Chondrocyte (in vitro differentiated cells): ENCODE measurements at places on chromosomes 2 and 18.

- no peak overlapping the region for H3K27ac ChIP-seq
- no peak overlapping the region for H3K4me3 ChIP-seq
- H3K36me3 ChIP-seq: peaks cover 12% of the 10 kb centered on the region
- H3K4me1 ChIP-seq: peaks cover 35% of the 10 kb centered on the region
- H3K27me3 ChIP-seq: no peaks in the 10 kb centered on the region
Observed at GRCh38 chr2:173145454-173145853, 69.8 kb downstream of the MAP3K20 start.

- H3K27me3 ChIP-seq: peaks cover 72% of the 10 kb centered on the region
- no peak overlapping the region for H3K27ac ChIP-seq
- no peak overlapping the region for H3K4me3 ChIP-seq
- DNase-seq: no peak
- H3K36me3 ChIP-seq: peaks cover 2% of the 10 kb centered on the region
Observed at GRCh38 chr2:110791435-110791834, 59.1 kb downstream of the ACOXL start.

DNA sequence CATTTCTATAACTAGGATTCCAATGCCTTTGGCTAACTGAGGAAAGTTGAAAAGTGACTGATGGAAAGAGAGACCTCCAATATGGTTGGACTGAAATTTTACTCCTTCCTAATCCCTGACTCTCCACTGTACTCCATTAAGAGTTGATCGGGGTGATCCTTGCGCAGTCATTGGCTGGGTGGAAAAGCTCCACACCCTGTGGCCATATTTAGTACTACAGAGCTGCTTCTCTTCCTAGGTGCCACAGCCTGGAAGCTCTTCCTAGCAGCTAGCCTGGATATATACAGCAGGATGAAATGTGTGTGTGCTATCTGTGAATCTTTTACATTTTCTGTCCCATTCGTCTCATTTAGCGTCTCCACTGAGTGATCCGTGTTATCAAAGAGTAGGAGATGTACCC is 71.2 kb downstream of the MEP1B start:
- H3K4me3 ChIP-seq: no peak overlapping the region
- no peaks in the 10 kb centered on the region for H3K36me3 ChIP-seq
- no peak overlapping the region for H3K27ac ChIP-seq
- H3K4me1 ChIP-seq: no peaks in the 10 kb centered on the region
- no peak for DNase-seq

DNA sequence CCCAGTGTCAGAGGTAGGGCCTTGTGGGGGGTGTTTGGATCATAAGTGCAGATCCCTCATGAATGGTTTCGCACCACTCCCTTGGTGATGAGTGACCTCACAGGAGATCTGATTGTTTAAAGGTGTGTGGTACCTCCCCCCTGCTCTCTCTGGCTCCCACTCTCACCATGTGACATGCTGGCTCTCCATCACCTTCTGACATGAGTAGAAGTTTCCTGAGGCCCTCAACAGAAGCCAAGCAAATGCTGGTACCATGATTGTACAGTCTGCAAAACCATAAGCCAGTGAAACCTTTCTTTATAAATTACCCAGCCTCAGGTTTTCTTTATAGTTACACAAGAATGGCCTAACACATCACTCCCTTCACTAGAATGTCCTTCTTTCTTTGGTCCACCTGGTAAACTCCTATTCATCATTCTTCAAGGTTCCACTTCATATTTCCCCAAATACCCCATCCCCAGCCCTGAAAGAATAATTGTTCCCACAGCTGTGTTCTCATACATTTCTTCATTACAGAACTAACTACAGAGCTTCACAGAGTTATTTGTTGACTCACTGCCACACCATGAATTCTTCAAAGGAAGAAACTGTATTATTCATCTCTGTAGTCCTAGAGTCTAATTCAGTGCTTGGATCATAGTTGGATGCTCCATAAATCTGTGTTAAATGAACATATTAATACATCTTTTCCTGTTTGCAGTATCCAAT is 81.2 kb upstream of the STK17B start:
- H3K4me1 ChIP-seq: peaks cover 35% of the 10 kb centered on the region
- no peak for DNase-seq
- H3K27me3 ChIP-seq: no peaks in the 10 kb centered on the region
- no peak overlapping the region for H3K4me3 ChIP-seq
- no peak overlapping the region for H3K27ac ChIP-seq

GRCh38 chr2:119417908-119418307 is 13.7 kb upstream of the TMEM37 start:
- no peak overlapping the region for H3K4me3 ChIP-seq
- no peak for DNase-seq
- no peaks in the 10 kb centered on the region for H3K4me1 ChIP-seq
- H3K36me3 ChIP-seq: no peaks in the 10 kb centered on the region
- H3K27ac ChIP-seq: no peak overlapping the region

GRCh38 chr18:26424428-26425147 is 123.8 kb downstream of the KCTD1 start:
- H3K4me1 ChIP-seq: peaks cover 14% of the 10 kb centered on the region
- no peak for DNase-seq
- H3K4me3 ChIP-seq: no peak overlapping the region
- H3K27me3 ChIP-seq: no peaks in the 10 kb centered on the region
- H3K27ac ChIP-seq: no peak overlapping the region
- H3K36me3 ChIP-seq: no peaks in the 10 kb centered on the region

DNA sequence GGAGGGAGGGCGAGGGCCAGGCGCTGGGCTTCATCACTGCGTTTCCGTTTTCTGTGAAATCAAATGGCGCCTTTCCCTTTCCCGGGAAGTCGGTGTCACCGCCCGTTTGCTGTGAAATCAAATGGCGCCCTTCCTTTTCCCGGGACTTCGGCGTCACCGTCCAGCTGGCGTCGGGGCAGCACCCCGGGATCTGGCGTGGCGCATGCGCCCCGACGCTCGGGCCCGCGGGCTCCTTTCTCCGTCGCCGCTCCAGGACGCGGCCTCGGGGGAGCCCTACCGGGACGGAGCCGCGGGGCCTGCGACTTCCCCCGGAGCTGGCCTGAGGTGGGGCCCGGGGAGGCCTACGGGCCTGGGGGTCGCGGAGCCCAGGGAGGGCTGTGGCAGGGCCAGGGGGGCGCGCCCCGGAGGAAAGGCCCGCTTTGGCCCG is at the start of gene FAM228A:
Gene FAM228A, plus strand, starts transcription at position 203 of the 427 bp plus-strand sequence. CDS start 428 bp downstream, outside the sequence.
- H3K4me1 ChIP-seq: no peaks in the 10 kb centered on the region
- peaks cover 2% of the 10 kb centered on the region for H3K36me3 ChIP-seq
- no peak for DNase-seq
- no peaks in the 10 kb centered on the region for H3K27me3 ChIP-seq
- no peak within 1 kb of the TSS for H3K4me3 ChIP-seq
- H3K27ac ChIP-seq: no peak within 1 kb of the TSS

DNA sequence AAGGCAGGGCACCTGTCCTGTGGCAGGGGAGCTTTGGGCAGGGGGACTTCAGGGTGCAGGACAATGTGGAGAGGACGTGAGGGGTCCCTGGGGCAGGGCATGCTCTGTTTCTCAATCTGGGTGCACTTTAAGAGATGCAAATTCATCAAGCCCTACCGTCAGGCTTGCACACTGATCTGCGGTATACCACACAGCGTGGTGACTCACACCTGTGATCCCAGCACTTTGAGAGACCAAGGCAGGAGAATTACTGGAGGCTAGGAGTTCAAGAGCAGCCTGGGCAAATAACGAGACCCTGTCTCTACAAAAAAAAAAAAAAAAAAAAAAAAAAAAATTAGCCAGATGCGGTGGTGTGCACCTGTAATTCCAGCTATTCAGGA is 10.2 kb upstream of the GPC1 start:
- no peak for DNase-seq
- no peaks in the 10 kb centered on the region for H3K36me3 ChIP-seq

DNA sequence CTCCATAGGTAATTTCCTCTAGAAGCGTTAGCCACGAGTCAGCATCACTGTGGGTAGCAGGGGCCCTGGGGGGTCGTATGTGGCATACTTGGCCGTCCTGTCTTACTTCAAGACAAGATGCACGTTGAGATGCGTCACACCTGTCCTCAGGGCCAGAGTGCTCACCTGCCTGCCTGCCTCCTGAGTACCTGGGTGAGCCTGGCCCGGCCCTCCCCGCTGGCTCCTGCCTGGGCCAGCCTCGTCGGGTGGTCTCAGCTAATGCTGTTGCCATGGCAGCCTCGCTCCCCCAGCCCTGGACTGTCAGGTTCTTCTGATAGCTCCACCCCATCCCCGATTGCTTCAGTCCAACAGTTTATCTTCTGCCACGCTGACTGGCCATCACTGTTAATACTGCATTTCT is 232.4 kb downstream of the GBX2 start:
- no peak overlapping the region for H3K27ac ChIP-seq
- H3K27me3 ChIP-seq: no peaks in the 10 kb centered on the region
- DNase-seq: no peak
- H3K36me3 ChIP-seq: peaks cover 28% of the 10 kb centered on the region
- no peak overlapping the region for H3K4me3 ChIP-seq

GRCh38 chr18:23114911-23115310 is 20.4 kb upstream of the CABLES1 start:
- no peak overlapping the region for H3K4me3 ChIP-seq
- no peaks in the 10 kb centered on the region for H3K27me3 ChIP-seq
- peaks cover 2% of the 10 kb centered on the region for H3K36me3 ChIP-seq
- H3K4me1 ChIP-seq: peaks cover 32% of the 10 kb centered on the region
- peak overlapping the region; percentile 71 for H3K27ac ChIP-seq

GRCh38 chr18:5284808-5285207 is 10.7 kb downstream of the ZBTB14 start:
- H3K4me1 ChIP-seq: peaks cover 6% of the 10 kb centered on the region
- DNase-seq: no peak
- H3K4me3 ChIP-seq: no peak overlapping the region

GRCh38 chr2:7014174-7014640 is 97.0 kb downstream of the RNF144A start:
- DNase-seq: no peak
- peaks cover 47% of the 10 kb centered on the region for H3K4me1 ChIP-seq
- no peak overlapping the region for H3K4me3 ChIP-seq
- H3K27ac ChIP-seq: no peak overlapping the region
- H3K36me3 ChIP-seq: no peaks in the 10 kb centered on the region

DNA sequence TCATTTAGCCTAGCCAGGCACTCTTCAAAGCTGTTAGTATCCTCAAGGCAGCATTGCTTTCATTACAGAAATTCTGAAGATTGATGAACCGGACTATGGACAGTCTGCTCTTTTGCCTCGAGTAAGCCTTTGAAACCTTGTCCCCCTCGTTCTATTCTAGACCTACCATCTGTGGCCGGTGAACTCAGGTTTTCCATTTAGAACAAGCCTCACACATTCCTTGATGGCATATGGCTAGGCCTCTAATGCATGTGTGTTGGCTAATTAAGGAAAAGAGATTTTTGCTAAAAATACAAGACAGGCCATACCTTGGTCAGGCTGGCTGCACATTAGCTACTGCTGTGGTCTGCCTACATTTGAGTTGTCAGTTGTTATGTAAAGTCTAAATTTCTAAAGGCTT is 111.8 kb downstream of the CERS6 start:
- peaks cover 22% of the 10 kb centered on the region for H3K4me1 ChIP-seq
- H3K36me3 ChIP-seq: no peaks in the 10 kb centered on the region
- H3K27me3 ChIP-seq: no peaks in the 10 kb centered on the region
- no peak for DNase-seq
- no peak overlapping the region for H3K4me3 ChIP-seq

DNA sequence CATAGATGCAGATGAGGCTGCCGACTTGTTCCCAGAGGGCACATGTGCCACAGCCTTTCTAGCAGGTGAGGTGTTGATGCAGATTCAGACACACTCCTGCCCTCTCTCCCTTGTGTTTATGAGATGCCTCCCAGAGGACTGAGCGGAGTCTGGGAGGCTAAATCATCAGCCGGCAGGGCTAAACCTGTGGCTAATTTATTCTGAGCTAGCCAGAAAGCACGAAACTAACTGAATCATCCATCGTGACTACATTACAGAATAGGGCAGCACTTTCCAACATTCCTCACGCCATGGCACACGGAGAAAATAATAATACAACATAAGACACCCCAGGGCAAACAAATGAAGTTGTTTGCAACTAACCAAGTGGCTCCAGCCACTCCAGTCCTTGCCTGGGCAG is 101.7 kb upstream of the FZD7 start:
- no peak overlapping the region for H3K4me3 ChIP-seq
- H3K27me3 ChIP-seq: no peaks in the 10 kb centered on the region
- H3K36me3 ChIP-seq: no peaks in the 10 kb centered on the region
- peaks cover 53% of the 10 kb centered on the region for H3K4me1 ChIP-seq
- DNase-seq: no peak

GRCh38 chr2:16210841-16211240 is 270.5 kb downstream of the MYCN start:
- H3K4me3 ChIP-seq: no peak overlapping the region
- H3K4me1 ChIP-seq: no peaks in the 10 kb centered on the region
- no peak for DNase-seq
- peaks cover 14% of the 10 kb centered on the region for H3K27me3 ChIP-seq
- no peak overlapping the region for H3K27ac ChIP-seq

GRCh38 chr2:19550750-19551149 is 192.3 kb upstream of the OSR1 start:
- H3K36me3 ChIP-seq: peaks cover 2% of the 10 kb centered on the region
- no peaks in the 10 kb centered on the region for H3K27me3 ChIP-seq
- H3K27ac ChIP-seq: no peak overlapping the region
- no peak for DNase-seq
- no peak overlapping the region for H3K4me3 ChIP-seq
- peaks cover 28% of the 10 kb centered on the region for H3K4me1 ChIP-seq

DNA sequence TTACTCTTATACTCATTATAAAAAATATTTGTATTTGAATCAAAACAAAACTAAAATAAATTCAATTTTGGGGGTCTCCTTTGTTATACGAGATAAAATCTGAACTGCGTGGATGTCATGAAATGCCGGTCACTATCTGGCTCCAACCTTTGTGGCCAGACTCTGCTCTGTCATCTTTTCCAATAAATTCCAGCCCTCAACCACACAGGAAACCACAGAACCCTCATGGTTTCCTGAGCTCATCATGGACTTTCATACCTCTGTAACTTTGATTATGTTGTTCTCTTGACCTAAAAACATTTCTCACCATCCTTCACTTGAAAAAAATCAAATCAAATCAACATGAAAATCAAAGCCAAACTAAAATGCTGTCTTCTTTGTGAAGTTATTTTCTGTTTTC is 724.7 kb downstream of the METTL4 start:
- H3K4me1 ChIP-seq: no peaks in the 10 kb centered on the region
- H3K4me3 ChIP-seq: no peak overlapping the region
- no peaks in the 10 kb centered on the region for H3K36me3 ChIP-seq
- H3K27ac ChIP-seq: no peak overlapping the region
- DNase-seq: no peak
- peaks cover 3% of the 10 kb centered on the region for H3K27me3 ChIP-seq

- no peaks in the 10 kb centered on the region for H3K36me3 ChIP-seq
- H3K27ac ChIP-seq: peak overlapping the region; percentile 82
- H3K4me1 ChIP-seq: peaks cover 27% of the 10 kb centered on the region
- peak overlapping the region; percentile 31 for H3K4me3 ChIP-seq
Observed at GRCh38 chr2:43648994-43649701, 12.1 kb downstream of the PLEKHH2 start.

GRCh38 chr2:167844714-167845530 is 402.5 kb downstream of the STK39 start:
- no peaks in the 10 kb centered on the region for H3K27me3 ChIP-seq
- no peak overlapping the region for H3K27ac ChIP-seq
- DNase-seq: no peak
